ENCODE measurements at places on chromosomes 11 and 22. TPM values are rescaled to one million over a fixed set of nuclear protein-coding genes. Genes with fewer than 3 reads are reported as not detected.

GLYAT gene
- not detected for polyA plus RNA-seq

DNA sequence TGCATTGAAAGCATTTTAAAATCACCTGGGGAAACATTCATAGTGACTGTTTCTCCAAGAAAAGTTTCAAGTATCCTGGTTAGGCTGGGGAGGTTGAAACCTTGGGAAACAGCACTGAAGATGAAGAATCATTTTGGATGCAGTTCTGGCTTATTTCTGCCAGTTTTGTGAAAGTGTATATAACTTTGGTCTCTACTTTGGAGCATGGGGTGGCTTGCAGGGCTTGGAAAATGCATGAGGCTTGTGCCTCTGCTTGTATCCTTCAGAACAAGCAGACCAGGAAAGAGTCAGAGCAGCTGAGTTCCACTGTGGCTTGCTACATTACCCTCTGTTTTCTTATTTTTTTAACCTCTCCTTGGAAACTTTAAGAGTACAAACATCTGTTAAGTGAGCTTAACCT, 19.5 kb downstream of the SLC5A12 start:
- no peak for DNase-seq
- H3K36me3 ChIP-seq, result no peaks in the 10 kb centered on the region
- H3K27ac ChIP-seq, result no peak overlapping the region
- H3K27me3 ChIP-seq, result no peaks in the 10 kb centered on the region
- no peak overlapping the region for H3K4me3 ChIP-seq
- H3K4me1 ChIP-seq, result no peaks in the 10 kb centered on the region

- H3K27me3 ChIP-seq, result peaks cover 2% of the 10 kb centered on the region
- peaks cover 22% of the 10 kb centered on the region for H3K4me1 ChIP-seq
- no peak overlapping the region for H3K4me3 ChIP-seq
- no peak for DNase-seq
Observed at GRCh38 chr22:39405346-39406085, 5.9 kb downstream of the TAB1 start.

- H3K36me3 ChIP-seq, result no peaks in the 10 kb centered on the region
- no peak for DNase-seq
- peaks cover 16% of the 10 kb centered on the region for H3K27me3 ChIP-seq
- H3K27ac ChIP-seq, result no peak overlapping the region
- H3K4me1 ChIP-seq, result peaks cover 13% of the 10 kb centered on the region
Observed at GRCh38 chr11:45341372-45341771, 55.2 kb upstream of the SYT13 start.

GRCh38 chr11:12161603-12162350, 51.4 kb downstream of the MICAL2 start:
- peaks cover 12% of the 10 kb centered on the region for H3K4me1 ChIP-seq
- no peak overlapping the region for H3K4me3 ChIP-seq
- H3K27me3 ChIP-seq, result no peaks in the 10 kb centered on the region
- H3K36me3 ChIP-seq, result peaks cover 7% of the 10 kb centered on the region
